ENCODE measurements at places on chromosomes 7 and 10.

- DNase-seq: no peak
Measured at GRCh38 chr10:43598446-43598845, 7.8 kb upstream of the ZNF485 start.

DNA sequence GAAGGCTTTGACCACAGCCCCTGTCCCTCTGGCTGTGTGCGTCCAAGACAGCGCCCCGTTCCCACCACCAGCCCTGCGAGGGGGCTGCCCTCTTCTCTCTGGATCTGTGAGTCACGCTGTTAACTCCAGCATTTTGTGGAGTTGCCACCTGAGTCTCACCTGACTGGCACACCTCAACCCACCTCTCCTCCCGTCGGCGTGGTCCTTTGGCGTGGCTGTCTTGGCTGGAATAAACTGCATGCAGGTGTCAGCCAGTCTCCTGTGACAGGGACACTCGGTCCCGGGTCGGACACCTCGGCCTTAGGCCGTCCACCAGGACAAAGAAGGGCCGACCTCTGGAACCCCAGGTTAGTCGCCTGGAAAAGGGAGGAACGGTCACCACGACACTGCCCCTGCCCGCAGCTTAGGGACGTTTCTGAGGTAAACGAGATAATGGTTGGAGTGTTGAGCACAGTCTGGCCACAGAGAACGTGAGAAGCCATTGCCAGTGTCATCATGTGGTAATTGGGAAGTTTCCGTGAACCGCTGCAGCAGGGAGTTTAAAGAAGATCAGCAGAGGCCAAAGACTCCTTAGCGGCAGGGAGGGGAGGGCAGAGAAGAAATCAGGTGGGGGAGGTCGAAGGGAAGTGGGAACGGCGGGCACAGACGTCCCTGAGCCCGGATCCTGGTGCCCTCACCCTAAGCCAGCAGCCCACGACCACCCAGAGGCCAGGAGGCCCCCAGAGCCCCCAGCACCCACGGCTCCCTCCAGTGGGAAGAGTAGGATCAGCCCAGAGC, 73.6 kb upstream of the FAM20C start:
- DNase-seq: no peak

DNA sequence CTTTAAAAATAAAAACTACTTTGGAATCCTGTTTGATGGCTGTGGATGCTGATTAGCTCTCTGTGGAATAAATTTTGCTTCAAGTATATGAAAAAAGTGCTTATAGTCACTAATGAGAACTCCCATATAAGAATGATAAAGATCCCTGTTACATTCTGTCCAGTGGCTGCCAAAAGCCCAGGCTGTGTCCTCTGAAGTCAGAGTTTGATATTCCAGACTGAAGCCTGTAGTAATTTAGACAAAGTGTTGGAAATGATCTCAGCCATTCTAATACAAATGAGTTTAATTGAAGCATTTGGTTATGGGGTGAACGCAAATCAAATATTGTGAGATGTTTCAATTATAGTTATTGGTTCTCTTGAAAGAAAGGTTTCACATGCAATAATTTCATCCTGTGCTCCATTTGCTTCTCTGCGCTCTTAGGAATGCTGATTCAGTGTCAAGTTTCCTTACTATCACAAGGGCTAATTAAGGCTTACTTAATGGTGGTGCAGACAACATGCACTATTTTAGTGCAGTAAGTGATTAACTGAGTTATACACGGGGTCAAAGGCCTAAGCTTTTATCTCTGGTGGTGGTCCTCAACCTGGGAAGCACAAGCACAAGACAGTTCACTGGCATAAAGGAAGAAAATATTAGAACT, 867.6 kb downstream of the SORCS1 start:
- no peak for DNase-seq

GRCh38 chr7:14767716-14768425, 134.7 kb downstream of the DGKB start:
- DNase-seq: no peak

GRCh38 chr10:131655101-131655849, 245.5 kb upstream of the PPP2R2D start:
- DNase-seq: no peak

- DNase-seq: no peak
Measured at GRCh38 chr10:86256690-86257315, 109.8 kb downstream of the GRID1 start.

DNA sequence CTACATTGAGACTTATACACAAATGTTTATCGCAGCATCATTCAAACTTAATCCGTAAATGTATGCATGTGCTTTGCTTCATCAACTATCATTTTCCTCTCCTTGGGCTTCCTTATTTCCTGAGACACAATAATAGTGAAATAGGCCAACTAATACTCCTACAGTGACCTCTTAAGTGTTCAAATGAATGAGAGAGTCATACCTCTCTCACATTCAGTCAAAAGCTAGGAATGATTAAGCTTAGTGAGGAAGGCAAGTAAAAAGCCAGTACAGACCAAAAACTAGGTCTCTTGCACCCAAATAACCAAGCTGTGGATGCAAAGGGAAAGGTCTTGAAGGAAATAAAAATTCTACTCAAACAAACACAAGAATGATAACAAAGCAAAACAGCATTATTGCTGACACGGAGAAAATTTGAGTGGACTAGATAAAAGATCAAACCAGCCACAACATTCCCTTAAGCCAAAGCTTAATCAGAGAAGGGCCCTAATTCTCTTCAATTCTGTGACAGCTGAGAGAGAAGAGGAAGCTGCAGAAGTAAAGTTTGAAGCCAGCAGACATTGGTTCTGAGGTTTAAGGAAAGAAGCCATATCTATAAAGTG, 72.3 kb downstream of the GLCCI1 start:
- no peak for DNase-seq

- no peak for DNase-seq
Measured at GRCh38 chr7:103887853-103888602, 101.4 kb downstream of the RELN start.

GRCh38 chr10:98246911-98247805, 20.8 kb downstream of the LOXL4 start:
- DNase-seq: no peak

DNA sequence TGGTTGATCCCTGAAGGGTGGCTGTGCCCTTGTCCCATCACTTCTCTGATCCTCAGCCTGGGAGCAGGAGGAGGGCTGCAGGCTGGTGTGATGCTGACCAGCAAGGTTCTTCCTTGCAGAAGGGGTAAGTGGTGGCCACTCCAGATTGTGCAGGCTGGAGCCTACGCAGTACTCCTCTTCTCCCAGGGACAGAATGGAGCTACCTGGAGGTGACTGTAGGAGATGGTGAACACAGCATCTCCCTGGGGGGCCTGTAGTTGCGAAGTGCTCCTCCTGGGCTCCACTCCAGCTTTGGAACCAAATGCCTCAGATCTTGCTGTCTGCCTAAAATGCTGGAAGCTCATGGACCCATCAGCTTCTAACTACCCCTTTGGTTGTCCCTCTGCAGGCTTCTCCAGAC, 323.6 kb upstream of the PODXL start:
- DNase-seq: no peak

Data from SW 1271 (cell line).